ENCODE measurements at places on chromosomes 16 and 17. TPM values are rescaled to one million over a fixed set of nuclear protein-coding genes. Genes with fewer than 3 reads are reported as not detected.

GRCh38 chr16:70494202-70494770 is 29.1 kb downstream of the COG4 start:
- no peak for DNase-seq

DNA sequence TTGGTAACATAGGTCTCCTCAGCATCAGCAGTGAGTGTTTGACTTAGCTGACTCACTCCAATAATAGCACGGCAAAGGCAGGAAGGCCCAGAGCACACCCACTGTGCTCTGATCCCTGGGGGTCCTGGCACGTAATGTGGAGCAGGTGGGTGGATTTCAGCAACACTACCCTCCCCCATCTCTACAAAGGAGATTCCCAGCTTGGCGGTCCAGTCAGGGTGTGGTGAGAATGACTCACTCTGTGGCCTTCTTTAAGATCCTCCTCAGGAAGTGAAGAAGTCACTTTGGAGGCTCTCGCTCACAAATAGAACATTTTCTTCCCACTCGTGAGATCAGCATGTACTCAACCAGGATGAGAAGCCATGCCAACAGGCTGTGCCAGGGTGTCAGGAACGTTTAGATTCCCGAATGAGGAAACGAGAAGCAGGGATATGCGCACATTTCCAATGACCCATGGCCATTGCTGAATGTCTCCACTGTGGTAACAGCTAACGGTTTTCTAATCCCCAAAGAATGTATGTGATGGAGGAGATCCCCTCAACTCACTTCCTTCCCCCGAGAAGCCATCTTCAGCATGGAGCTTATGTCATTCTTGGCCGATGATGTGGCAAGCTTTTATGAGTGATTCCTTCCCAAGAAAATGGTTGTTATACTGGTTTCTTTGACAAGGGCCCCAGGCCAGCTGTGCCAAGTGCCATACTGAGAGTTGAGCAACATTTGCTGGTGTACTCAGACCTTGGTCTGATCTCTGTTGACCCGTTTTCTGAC is 365.2 kb downstream of the C16orf95 start:
- no peak for DNase-seq

The CRHR1 gene
- 0.19 TPM for polyA plus RNA-seq

GRCh38 chr17:39782481-39782880 is 44.7 kb downstream of the GRB7 start:
- no peak for DNase-seq

The CBFB gene
- 64.9 TPM for polyA plus RNA-seq

DNA sequence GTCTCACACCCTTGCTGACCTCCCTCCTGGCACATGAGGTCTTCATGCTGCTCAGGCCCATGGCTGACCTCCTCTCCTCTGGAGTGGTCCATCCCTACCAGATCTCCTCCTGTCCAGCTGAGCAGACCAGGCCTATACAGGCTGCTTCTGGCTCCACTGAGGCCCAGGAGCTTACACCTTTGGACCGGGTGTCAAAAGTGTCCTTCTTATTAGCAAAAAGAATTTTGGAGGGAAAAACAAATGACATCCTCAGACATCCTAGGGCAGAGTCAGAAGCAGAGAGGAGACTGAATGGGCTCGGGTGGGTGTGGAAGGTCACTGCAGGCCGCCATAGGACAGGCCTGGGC is 38.1 kb downstream of the WSB1 start:
- DNase-seq: no peak

The CD300H gene
- not detected for polyA plus RNA-seq

- DNase-seq: no peak
These were observed 181.2 kb upstream of the COX10 start for GRCh38 chr17:13888056-13888609.

The CCL4 gene
- polyA plus RNA-seq: 1.3 TPM

GRCh38 chr16:73204359-73205152 is 156.6 kb upstream of the ZFHX3 start:
- no peak for DNase-seq

The NAGS gene
- 2.2 TPM for polyA plus RNA-seq

- DNase-seq: peak; percentile 35
These were observed 4.9 kb downstream of the TNRC6C start for GRCh38 chr17:77963441-77963840.

GRCh38 chr17:1486802-1487695 is 5.4 kb downstream of the MYO1C start:
- no peak for DNase-seq
